ENCODE measurements at places on chromosomes 2 and 18.

DNA sequence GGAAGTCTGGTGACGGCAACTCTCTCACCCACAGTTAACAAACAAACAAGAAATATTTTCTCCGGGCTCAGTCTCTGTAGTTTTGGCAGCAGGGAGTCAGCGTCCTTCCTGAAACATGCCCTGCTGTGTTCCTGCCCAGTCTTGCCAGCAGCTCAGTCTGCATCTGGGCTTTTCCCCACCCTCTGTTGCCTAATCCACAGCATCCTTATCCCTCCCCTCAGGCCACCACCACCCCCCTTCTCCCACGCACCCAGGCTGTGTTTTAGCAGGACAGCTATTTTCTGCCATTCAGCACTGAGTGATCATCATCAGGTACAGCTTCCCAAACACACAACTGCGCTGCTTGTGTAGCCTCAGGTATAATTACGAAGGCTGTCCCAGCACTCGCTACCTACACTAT is 168.2 kb downstream of the DPP10 start:
- no peak for DNase-seq

GRCh38 chr2:202628646-202629198 is 6.0 kb upstream of the FAM117B start:
- no peak for DNase-seq

DNA sequence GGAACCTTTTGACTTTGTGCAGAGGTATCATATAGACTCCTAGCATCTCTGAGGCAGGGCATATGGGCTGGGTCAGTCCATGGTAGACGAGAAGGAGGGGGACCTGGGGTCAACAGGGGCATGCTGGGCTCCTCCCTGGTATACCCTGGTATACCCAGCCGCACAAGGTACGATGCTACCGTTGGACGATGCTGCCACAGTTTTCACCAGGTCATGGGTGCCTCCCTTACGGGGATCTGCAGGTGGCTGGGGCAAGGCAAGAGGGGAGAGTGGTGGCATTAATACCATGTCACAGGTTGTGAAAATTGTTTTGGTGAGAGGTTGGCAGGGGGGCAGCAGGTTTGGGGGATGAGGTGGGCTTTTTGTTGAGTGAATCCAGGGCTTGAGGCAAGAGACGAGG is 149.8 kb downstream of the TSN start:
- no peak for DNase-seq

- DNase-seq: no peak
These were observed 117.7 kb downstream of the SATB2 start for GRCh38 chr2:199339891-199340605.

DNA sequence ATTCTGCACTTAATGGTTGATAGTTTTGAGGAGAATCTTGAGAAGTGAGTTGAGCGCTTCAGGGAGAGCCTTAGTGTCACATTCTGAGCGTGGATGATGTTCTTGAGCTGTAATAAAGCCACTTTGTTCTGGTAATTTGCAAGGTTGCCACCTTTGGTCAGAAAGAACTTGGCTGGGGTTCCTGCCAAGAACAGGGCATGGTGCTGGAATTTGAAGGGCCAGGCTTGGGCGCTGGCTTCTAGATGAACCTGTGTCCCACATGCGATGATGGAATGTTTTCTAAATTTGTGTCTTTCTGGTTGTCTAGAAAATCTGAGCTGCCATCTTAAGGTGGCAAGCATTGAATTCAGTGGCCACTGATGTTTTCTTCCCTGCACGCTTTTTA is 124.1 kb upstream of the EML6 start:
- DNase-seq: no peak
